Ureter (tissue), 1 donor: ENCODE measurements at places on chromosomes 4 and X.

GRCh38 chr4:22515145-22515887 lies 550 bp downstream of the ADGRA3 start:
- DNase-seq, result peak; percentile 59

DNA sequence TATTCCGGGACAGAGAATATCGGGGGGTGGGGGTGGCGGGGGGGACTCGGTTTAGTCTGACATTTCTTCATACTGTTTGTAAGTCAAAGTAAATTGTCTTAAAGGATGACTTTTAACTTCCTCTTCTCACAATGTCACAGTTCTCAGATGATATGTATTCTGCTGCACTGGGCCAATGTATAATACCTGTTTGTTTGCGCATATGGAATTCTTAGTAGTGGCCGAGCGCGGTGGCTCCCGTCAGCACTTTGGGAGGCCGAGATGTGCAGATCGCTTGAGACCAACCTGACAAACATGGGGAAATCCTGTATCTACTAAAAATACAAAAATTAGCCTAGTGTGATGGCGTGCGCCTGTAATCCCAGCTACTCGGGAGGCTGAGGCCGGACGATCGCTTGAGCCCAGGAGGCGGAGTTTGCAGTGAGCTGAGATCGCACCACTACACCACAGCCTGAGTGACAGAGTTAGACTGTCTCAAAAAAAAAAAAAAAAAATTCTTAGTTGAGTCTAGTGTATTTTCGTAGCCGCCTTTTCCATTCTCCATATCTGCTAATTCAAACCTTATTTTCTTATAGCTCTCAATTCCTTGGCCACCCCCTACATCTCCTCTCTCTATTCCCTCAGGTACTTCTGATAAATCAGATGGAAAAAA lies 851 bp downstream of the POLR2B start:
- no peak for DNase-seq

- DNase-seq, result no peak
Observed at GRCh38 chr4:109801895-109802319, at the start of gene CFI. Gene CFI, minus strand, starts transcription at chr4:109801999. Its CDS starts 28 bp downstream, at chr4:109801971.

- DNase-seq, result no peak
Observed at GRCh38 chr4:83208371-83209365, 75.9 kb downstream of the COQ2 start.

DNA sequence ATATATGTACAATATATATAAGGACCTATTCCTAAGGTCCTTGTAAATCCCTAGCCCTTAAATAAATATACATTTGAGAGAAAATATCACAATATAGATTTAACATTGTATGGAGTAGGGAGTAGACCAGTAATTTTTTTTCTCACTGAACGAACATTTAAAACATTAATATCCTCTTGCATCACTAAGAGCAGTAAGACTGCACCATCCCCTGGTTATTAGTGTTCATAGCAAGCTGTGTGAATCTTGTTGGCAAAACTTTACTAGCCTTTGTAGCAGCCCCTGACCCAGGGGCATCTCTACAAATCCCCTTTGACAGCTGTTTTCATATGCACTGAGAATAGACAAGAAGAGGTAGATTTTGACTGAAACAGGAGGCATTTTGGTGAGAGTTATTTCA lies 146.5 kb downstream of the IL1RAPL2 start:
- no peak for DNase-seq

DNA sequence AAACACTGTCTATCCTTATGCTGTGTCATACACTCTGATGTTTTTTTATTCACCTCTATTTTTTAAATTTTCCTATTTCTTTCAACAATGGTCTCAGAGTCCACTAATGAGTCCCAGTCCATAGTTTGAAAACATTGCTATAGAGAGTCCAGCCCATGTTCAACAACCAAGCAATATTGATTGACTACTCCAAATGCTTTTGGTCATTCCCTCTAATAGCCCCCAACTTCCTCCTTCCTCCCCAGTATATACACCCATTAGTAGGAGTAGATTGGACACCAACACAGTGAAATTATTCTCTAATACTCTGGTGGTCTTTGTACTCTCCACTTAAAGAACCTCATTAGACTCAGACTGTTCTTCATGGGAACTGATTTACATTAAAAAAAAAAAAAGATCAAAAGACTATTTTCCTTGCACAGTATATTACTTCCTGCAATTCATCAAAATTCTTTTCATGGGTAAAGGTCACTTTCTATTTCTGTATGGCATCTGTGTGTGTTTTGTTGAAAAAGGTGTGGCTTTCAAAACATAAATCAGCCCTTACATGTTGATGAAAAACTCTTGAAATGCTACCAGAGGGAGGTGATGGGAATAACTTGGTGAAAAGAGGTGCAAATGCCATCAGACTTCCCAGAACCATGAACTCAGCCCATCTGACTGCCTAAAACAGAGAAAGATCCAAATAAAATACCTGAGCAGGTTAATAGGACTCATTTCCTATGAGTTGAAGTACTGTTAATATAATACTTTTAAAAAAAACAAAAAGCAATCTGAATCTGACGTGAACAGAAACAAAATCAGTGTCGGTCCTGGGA lies 250.3 kb upstream of the KLF3 start:
- no peak for DNase-seq

DNA sequence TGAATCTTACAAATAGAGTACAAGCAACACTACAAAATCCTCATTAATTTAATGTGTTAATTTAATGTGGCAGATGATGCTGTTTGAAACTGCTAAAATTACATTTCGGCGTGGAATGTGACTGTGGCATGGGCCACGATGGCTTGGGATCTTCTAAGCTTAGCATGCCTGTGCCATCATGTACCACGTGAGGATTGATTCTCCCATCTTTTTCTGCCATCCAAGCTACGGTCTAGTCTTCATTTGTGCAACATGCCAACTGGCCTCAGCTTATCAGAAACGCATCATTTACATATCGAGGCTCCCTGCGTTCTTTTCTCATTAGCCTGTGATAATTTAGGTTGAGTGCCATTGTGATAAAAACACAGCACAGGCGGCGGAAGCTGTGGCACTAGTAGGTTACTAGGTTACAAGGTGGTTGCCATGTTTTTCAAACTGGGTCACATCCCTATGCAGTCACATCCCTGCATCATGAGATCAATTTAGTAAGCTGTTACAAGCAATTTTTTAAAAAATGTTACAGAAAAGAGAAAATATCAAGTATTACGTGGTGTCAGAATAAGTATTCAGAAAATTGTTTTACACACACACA lies 189.9 kb upstream of the RBPJ start:
- DNase-seq, result no peak
